ENCODE measurements at places on chromosomes 1 and 21.

DNA sequence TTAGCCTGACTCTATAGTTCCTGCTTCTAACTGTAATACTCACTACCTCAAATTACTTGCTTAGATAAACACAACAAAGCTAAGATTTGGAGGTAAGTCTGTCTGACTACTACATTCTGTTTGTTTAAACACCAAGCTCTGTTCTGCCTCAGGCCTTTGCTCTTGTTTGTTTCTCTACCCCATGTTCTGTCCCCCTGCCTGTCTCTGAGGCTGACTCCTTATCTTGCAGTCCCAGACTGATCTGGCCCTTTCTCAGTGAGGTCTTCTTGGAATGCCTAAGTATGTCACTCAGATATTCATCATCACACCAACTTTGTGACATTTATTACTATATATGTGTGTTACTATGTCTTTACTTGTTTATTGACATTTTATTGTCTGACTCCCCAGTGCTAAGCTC, 425.5 kb downstream of the LMO4 start:
- no peak for DNase-seq

DNA sequence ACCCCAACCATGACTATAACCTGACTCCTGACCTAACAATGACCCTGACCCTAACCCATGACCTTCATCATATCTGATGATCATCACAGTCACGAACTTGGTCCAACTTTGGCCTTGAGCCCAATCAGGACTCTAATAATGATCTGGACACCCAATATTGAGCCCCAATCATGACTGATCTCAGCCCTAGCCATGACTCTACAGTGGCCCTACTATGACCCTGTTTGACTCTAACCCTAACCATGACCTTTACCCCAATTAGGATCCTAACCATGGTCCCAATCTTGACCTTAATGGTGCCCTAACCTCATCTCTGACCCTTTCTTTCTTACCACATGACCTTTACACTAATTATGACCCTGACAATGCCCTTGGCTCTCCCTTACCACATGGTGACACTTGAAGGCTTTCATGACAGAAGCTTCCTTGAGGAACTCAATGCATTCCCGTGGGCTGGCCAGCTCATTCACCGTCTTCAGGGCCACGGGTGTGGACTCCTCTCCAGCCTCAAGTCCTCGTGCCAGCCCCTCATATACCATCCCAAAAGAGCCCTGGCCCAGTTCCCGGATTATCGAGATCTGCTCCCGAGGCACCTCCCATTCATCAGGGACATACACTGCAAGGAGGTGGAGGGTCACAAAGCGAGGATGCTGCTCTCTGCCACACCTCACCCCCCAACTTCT, 16.2 kb downstream of the INSRR start:
- no peak for DNase-seq

GRCh38 chr1:106962591-106962990, 93.9 kb upstream of the PRMT6 start:
- no peak for DNase-seq

DNA sequence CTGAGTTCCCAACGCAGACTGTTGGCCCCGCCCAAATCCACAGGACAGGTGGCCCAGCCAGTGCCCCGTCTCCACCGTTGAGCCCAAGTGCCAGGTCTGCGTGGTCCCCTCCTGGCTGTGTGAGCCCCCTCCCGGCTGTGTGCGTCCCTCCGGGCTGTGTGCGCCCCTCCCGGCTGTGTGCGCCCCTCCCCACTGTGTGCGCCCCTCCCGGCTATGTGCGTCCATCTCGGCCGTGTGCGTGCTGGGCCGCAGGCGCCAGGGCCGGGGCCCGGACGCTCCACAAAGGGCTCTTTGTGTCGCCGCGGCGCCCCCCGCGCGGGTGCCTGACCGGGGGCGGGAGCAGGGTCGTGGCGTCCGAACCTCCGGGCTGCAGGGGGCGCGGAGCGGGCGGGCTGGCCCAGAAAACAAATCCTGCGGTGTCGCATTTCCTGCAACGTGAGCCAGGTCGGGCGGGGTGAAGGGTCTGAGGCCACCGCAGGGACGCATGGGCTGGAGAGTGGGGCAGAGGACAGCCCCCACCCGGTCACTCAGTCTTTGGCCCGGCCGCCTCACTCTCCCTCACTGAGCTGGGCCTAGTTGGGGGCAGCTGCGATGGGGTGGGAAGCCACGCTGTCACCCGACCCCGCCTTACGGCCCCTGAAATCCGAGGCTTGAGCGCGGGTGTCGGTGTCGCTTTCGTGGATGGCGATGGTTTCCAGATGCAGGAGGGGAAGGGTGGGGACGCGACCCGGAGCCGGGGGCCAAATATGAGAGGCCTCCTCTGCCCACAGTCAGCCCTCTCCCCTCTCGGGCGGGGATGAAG, 18.8 kb downstream of the TNFRSF25 start:
- no peak for DNase-seq

DNA sequence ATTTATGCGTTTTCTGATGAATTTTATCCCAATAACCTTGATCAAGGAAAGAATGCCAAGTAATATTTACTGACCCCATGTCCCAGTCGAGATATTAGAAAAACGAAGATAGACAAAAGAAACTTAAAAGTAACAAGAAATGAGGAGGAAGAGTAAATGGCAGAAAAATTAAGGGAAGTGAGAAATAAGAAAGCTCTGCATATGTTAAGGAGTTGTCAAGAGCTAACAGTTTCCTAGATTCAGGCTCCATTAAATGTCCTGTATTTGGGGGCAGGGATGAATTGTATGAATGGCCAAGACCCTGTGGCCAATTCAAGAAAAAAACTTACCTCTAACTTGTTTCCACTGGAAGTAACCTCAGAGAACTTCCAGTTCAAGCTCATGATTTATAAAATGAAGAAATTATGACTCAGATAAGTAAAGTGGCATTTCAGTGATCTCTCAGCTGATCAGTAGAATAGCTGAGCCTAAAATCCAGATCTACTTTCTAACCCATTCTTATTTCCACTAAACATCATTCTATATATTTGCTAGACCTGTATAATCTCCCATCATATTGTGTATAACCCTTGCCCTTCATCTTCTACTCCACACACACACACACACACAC, 73.2 kb downstream of the ZC3H11B start:
- DNase-seq = no peak

DNA sequence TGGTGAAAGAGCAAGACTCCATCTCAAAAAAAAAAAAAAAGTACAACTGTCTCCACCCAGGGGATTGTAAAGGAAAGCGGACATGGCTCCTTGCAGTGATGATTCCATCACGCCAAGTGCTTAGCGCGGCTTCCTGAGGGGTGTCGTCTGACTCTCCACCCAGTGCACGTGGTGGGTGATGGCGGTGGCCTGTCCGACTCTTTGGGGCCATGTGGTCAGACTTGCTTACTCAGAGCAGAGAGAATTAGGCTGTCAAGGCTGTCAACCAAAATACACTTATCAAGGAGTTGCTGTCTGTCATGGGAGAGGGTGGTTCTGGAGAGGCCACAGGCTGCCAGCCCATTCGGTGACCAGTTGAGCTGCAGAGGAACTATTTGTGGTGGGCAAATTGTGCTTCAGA, 49.4 kb downstream of the PTPRF start:
- DNase-seq = no peak

DNA sequence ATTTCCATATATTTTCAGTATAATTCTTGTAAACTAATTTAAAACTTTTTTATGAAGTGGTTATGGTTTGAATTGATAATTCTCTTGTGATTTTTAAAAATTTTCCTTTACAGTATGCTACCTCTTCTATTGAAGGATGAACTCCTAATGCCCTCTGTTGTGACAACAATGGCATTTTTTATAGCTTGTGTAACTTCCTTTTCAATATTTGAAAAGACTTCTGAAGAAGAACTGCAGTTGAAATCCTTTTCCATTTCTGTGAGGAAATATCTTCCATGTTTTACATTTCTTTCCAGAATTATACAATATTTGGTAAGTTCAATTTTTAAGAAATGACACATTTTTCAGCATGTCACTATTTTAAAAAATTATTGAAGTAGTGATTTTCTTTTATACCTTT, 61.4 kb downstream of the ALG6 start:
- no peak for DNase-seq
